Activated CD8-positive, alpha-beta T cell treated with anti-CD3 and anti-CD28 coated beads for 36 hours (primary cell): ENCODE measurements at places on chromosomes 6 and 20. TPM values are rescaled to one million over a fixed set of nuclear protein-coding genes. Genes with fewer than 3 reads are reported as not detected.

The HNF4A gene
- not detected for total RNA-seq

The RANBP9 gene
- total RNA-seq = 56.2 TPM

The EFCAB8 gene
- total RNA-seq = 0.89 TPM

The CCM2L gene
- total RNA-seq = not detected

The PSMA7 gene
- total RNA-seq = 286 TPM

The CASS4 gene
- total RNA-seq = 3.7 TPM

The ADNP gene
- 58.9 TPM for total RNA-seq

The BFSP1 gene
- 0.18 TPM for total RNA-seq

The TMC2 gene
- not detected for total RNA-seq

The STMND1 gene
- total RNA-seq = not detected

The KIF25 gene
- not detected for total RNA-seq

The SRMS gene
- not detected for total RNA-seq

GRCh38 chr6:169624785-169625184, 77.0 kb downstream of the WDR27 start:
- no peak for DNase-seq

GRCh38 chr6:88870717-88871330, 92.6 kb downstream of the RNGTT start:
- peak; percentile 56 for DNase-seq

GRCh38 chr6:73746787-73747186, 50.8 kb downstream of the CD109 start:
- no peak for DNase-seq

DNA sequence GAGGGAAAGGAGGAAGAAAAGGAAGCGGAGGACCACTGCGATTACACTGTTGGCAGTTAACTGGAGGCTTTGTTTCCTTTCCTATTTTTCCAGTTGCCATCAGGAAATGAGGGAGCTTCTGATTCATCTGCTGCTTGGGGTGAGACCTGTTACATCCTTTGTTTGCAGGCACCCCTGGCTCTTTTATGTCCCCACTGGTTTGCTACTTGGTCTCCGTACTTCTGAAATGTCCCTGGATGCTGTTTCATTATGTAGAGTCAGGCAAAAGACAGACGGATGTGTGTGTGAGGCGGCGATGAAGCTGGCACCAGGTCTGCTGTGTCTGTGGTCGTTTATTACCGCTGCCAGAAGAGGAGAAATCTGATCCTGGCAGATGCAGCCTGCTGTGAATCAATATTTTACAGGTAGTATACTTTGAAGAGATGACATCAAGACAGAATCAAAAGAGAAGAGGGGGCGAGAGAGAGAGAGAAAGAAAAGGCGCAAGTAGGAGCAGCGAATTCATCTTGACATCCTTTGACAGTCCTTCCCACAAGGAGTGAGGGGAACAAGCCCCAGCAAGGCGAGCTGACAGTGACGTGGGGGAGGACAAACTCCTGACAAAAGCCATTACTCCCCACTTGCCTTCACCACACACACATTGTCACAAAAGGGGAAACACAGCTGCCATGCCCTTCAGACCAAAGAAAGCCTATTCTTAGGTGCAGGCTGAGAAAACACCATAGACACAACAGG, 145.9 kb upstream of the FBXL4 start:
- no peak for DNase-seq

- no peak for DNase-seq
Measured at GRCh38 chr6:49540614-49541013, 9.9 kb upstream of the C6orf141 start.

DNA sequence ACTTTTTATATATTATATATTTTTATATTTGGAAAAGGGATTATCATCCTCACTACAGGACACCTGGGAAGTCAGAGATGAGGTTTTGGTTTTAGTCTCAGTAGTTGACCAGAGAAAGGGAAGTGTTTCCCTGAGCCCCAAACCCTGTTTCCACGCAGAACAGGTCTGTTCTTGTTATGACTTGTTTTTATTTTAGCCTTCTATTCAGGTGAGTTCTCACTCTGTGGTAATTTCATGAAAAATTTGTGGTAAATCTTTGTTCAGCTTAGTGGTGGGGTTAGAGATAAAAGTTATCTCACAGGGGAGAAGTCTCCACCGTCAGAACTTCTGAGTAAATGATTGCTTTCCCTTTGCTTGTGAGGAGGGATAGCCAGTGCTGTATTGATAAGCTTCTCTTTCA, 224.9 kb downstream of the FARS2 start:
- no peak for DNase-seq

DNA sequence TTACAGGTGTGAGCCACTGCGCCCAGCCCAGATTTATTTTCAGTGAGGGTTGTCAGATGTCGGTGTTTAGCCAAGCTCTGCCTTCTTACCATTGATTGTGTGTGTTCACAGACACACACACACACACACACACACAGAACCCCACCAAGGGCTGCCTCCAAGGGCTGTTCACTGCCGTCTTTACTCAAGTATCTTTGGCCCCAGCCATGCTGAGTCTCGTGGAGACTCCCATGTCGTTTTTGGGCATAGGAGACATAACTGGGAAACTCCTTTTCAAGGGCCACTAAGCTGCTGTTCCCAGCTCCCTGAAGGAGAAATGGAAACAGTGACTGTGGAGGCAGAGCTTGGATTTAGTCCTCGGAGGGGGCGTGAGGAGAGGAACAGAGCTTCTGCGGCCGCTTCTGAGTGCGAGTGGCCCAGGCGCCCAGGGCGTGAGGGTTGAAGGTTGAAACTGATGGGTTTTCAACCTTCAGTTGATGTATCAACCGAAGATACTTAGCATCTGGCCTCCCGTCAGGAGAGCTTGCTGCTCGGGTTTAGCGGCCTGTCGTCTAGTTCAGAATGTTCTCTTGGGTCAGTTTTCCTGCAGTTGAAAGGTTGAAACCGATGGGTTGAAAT, 243.6 kb downstream of the TTLL2 start:
- DNase-seq = no peak

GRCh38 chr20:3121271-3121911, 36.9 kb upstream of the AVP start:
- no peak for DNase-seq

GRCh38 chr6:12359036-12359435, 68.9 kb downstream of the EDN1 start:
- no peak for DNase-seq

DNA sequence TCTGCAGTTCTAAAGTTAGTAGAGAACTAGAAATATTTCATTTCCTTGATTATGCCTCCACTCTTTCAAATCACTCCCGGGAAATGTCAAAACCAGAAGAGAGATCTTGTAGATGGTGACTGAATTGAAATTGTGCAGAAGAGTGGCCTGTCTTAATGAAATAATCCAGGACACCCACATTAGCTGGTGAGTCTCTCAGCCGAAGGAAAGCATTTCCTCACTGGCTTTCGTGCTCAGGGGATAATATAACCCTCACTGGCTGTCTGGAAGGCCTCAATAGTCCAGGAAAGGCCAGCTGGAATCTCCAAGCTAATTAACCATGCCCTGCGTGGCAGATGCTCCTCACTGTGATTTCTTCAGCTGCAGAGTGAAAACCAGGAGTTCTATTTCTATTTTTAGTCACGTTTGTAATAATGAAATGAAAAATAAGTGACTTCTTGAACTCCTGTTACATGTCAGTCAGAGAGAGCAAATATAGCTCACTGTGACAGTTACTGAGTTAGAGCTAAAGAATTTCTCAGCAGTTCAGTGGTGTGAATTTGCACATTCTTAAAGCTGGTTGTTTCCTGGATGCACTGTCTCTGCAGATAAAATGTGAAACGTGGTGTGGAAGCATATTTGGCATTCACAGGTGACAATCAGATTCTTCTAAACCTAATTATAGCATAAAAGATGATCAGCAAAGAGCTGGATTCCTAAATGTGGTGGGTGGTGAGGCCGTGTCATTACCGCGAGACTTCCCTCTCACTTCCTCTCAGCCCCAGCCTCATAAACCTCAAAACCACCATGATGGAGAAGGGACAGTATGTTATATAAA, 211.7 kb downstream of the LMBRD1 start:
- peak; percentile 36 for DNase-seq

- no peak for DNase-seq
Measured at GRCh38 chr6:106064142-106064541, 22.0 kb upstream of the PRDM1 start.

DNA sequence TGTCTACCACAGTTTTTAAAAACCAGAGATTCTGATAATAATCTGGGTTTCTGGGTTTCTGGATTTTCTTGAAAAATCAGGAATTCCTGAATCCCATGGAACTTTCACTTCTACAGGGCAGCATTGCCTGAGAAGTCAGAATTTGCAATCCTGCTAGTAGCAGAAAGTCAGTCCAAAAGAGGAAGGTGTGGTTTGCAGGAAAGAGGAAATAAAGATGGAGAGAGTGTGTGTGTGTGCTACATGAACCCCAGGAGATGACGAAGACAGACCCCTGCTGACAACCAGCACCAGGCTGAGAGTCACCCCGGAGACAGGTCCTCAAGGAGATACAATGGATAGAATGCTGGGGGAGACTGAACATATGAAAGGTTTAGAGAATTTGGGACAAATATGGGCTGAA, 44.9 kb downstream of the PRND start:
- DNase-seq = no peak

DNA sequence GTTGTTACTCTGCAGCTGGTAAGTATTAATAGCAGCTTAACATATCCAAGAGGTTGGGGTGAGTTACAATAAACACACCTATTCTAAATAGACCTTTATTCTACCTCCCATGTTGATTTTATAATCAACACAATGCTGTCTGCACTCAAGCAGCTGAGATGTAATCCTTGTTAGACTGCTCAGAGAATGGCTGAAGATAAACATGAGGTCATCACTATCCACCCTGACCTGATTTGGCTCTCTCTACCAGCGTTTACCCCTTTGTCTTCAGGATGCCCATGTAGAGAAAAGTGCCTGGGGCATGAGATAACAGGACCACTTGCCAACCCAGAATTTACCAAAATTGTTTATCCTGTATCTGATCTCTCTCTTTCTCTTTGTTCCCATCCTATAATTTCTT, 220.7 kb upstream of the DEFB112 start:
- no peak for DNase-seq

- no peak for DNase-seq
Measured at GRCh38 chr20:57411406-57412283, 20.4 kb downstream of the RBM38 start.

DNA sequence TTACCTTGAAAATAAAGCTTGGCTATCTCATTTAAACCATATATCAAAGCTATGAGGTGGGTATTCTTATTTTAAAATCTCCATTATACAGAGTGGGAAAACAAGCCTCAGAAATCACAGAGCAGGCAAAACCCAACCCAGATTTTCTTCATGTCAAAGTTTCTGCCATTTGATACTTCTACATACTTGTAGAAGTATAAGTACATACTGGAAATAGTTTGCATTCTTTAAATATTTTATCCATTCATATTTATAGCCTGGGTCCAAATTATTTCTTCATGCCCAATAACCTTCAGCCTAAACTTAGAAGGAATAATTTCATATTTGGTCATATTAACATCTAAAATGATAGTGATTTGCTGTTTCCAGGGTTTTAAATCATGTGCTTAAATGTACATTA, 61.8 kb downstream of the MLIP start:
- no peak for DNase-seq

- DNase-seq = no peak
Measured at GRCh38 chr6:142280927-142281326, 20.9 kb upstream of the ADGRG6 start.

GRCh38 chr6:153947808-153948447, 91.1 kb upstream of the OPRM1 start:
- DNase-seq = no peak

- DNase-seq = no peak
Measured at GRCh38 chr6:63660757-63661156, 25.2 kb downstream of the PHF3 start.

- DNase-seq = no peak
Measured at GRCh38 chr6:136401749-136402148, 112.1 kb upstream of the BCLAF1 start.

GRCh38 chr20:7094438-7094997, 327.0 kb downstream of the BMP2 start:
- DNase-seq = peak; percentile 21

DNA sequence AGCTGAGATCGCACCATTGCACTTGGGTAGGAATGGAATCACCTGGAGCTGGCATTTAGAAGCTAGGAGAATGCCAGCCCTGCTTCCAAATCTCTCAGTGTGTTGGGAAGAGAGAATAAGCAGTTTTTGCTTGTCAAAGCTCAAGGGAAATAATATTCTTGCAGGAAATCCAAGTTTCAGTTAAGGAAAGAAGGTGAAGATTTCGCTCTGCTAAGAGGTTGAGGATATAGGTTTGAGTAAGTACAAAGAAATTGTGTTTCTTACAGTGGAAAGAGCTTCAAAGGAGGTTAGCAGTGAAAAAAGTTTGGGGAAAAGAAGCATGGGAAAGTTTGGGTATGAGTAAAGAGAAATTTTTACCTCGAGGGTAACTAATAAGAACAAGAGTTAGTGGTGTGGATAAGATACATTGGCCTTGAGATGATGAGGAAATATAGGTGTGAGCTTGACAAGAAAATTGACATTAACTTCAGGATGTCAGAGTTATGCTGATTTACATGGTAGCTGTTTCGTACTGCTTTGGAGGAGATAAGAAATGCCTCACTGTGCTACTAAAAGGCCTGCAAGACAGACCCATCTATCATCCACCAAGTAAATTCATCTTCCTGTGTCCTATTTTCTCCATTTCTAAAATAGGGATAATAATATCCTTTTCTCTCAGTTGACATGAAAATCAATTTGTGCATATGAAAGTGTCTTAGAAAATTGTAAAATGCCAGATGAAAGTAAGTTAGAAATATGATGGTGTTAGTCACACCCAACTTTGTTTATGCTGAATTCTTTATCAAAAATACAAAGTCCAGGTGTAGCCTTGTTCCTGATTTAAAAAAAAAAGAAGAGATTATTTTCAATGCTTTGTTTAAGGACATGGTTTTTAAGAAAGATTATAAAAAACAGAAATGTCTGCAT, 12.8 kb upstream of the HINT3 start:
- DNase-seq = no peak

DNA sequence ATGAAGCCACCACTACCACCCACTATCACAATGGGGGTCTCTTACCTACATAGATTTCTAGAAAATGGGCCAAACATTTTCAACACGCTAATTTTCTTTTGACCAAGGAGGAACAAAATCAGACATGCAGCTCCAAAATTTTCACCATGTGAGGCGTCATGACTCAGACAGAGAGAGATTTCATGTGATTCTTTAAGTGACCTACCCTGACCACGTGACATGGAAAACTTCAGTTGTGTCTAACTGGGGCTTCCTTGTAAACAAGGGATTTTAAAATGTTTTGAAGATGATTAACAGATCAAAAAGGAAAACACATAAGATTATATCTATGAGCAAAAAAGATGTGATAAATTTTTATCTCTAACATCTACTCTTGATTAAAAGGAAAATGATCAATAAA, 199.2 kb downstream of the TBXT start:
- DNase-seq = no peak

GRCh38 chr6:73653571-73654424, at the start of gene SLC17A5:
Gene SLC17A5, minus strand, starts transcription at chr6:73653992. Its CDS starts 106 bp downstream, at chr6:73653886.
- peak; percentile 92 for DNase-seq
